Activated gamma-delta T cell treated with anti-CD3 and anti-CD28 coated beads, Interleukin-2, amount 50 U/mL, for 16 hours (primary cell): ENCODE measurements at places on chromosomes 7 and 10.
A peak's percentile ranks its signal among the peaks of the same experiment; 100 is the strongest.

DNA sequence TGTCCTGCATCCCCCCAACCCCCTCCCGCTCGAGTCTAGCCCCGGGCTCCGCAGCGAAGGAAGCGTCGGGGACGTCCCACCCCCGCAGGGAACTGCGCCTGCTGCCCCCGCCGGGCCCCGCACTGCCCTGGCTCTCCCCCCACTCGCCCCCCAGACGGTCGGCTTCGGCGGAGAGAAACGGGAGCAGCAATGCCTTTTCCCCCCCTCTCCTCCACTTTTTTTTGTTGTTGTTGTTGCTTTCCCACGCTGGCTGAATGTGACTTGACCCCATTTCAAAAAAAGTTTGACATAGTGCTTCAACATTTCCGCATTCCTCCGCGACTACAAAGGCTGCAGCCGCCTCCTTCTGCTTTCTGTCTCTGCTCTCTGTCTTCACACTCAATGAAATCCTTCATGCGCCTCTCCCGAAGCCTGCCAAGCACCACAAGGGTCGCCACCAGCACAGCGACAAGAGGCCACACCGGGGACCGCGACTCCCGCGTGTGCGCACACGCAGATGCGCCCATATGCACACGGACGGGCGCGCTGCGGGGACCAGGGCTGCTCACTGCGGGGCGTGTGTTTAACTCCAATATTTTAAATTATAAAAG, 1.0 kb downstream of the CDK6 start:
- peak; percentile 20 for DNase-seq

DNA sequence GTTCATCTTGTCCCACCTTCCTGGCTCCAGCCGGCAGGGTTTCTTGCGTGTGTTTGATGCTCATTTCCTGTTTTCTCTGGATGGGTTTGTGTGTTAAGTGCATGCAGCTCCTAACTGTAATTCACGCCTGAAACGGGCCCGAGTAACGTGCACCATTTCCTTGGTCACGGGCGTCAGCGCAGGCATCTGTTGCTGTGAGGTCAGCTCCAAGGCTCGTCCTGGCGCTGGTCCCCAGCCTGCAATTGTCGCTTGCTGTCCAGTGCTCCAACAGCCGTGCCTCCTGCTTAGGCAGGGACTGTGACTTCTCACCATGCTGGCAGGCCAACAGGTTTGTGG, 201.1 kb downstream of the GLRX3 start:
- DNase-seq, result no peak

DNA sequence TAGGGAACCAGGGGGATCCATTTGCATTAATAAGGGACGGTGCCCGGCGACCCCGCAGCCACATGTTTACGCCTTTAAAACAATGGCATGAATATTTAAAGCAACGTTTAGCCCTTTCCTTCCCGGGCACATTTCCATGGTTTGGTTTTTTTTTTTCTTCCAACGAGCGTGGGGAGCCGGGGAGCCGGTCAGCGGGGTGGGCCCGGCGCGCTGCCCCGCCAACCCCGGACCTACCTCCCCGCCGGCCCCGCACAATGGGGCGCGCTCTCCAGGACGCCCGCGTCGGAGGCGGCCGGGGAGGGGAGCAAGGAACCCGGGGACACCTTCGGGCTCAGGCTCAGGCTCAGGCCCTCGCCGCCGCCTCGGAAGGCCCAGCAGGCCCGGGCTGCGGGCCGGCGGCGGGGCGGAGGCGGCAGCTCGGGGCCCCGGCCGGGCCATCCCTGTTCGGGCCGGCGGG, 1.0 kb downstream of the SEPHS1 start:
- DNase-seq, result no peak

DNA sequence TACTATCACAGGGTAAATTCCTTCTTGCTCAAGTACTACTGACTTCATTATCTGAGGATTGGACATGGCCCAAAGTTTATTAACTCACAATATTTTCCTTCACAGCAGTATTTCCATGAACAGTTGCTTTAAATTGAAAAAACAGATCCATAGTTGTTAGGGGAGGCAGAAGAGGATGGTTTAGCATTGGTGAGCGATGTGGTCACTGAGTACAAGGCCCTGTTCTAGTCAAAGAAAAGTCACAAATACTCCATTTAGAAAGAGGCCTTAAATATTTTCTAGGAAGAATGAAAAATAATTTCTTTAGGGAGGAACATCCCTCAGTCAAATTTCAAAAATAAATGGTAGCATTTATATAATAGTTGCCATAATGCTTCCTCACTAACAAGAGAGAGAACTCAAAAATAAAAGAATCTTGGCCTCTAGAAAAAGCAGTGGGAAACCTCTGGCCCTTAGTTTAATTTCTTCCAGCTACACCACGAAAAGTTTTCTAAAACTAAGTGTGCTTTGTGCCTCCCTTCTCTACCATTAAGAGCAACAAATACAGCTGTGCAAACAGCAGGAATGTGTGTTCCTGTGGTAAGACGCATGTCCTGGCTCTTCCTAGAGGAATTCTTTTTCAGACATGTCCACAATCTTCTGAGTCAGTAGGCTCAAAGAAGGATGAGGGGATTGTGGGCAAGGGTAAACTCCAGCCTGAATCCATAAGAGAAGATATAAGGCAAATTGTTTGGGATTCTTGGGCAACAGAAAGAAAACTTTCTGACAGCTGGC, 105.7 kb downstream of the HOXA1 start:
- no peak for DNase-seq

DNA sequence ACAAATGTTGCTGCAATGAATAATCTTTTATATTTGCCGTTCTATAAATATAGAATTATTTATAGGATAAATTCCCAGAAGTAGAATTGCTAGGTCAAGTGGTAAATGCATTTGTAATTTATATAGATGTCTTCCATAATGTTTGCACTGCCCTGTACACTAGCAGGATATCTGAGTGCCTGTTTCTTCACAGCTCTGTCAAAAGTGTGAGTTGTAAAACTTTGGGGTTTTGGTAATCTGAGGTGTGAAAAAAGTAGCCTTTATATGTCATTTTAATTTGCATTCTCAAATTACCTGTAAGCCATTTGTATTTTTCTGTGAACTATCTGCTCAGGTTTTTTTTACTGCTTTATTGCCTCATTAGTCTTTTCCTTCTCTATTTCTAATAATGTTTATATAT, 271.2 kb downstream of the NEBL start:
- DNase-seq, result no peak

DNA sequence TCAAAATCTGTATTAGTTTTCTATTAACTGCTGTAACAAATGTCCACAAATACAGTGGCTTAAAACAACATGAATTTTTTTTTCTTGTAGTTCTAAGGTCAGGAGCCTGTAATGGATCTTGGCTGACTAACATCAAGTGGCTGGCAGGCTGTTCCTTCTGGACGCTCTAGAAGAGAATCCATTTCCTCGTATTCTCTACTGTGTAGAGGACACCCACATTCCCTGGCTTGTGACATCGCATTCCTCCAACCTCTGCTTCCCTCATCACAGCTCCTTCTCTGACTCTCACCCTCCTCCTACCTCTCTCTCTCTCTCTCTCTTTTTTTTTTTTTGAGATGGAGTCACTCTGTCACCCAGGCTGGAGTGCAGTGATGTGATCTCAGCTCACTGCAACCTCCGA, 4.8 kb upstream of the CALHM1 start:
- no peak for DNase-seq

DNA sequence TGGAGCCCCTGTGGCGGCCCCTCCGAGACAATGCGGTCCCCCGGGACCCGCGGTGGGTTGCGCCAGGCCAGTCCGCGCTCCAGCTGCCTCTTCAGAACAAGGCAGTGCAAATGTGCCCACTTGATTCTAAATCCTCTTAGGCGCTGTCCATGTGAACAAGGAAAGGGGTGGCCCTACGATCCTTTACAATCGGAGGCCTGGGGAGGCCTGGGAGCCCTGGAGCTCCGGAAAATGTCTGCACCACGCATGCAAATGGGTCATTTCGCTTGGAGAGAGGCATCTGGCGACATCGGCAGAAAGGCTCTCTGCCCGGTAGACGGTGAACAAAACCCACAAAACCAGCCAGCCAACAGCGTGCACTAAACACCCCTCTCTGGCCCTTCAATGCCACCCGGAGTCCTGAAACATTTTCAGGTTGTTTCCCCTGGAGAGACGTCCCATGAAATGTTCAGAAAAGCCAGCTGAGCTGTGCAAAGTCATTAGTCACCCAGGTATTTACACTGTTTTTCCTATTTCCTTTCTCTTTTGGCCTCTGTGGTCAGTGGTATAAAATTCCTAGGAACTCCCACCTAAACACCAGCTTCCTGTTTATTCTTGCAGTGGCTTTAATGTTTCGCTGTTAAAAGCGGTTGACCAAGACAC, 102.8 kb upstream of the ZNF438 start:
- peak; percentile 1 for DNase-seq

DNA sequence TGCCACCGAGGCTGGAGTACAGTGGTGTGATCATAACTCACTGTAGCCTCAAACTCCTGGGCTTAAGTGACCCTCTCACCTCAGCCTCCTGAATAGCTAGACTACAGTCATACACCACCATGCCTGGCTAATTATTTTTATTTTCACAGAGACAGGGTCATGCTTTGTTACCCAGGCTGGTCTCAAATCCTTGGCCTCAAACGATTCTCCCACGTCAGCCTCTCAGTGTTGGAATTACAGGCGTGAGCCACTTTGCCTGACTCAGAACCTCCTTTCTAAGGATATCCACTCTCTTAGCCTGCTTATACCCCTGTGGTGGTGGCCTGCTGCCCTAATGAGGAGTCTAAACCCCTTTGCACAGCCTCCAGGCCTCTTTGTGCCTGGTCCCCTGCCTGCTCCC, 4.2 kb upstream of the IGFBP1 start:
- no peak for DNase-seq

DNA sequence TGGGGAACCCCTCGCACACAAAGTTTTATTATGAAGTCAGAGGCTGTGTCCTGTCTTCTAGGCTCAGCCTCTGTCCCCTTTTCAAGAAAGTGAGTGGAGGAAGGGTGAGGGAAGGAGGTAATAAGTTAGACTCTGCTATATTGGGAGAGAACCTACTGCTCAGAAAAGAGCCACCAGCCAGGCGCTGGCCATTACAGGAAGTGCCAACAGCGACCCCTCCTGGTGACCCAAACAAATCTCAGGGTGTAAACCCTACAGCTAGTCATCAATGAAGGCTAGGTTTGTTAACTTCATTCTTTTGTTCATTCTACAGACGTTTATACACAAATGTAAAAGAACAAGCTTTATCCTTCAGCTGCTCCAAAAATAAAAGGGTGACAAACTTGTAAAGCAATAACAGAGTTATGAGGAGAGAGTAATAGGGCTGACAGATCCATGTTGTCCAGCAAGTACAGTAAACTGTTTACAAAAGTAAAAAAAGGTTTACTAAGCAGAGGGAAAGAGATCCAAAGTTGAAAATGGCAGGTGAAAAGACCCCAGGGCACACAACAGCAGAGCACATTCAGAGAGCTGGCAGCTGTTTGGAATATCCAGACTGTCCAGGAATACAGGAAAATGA, 82.7 kb downstream of the FAM204A start:
- no peak for DNase-seq

- no peak for DNase-seq
Measured at GRCh38 chr7:4074407-4074806, 607.7 kb upstream of the FOXK1 start.

DNA sequence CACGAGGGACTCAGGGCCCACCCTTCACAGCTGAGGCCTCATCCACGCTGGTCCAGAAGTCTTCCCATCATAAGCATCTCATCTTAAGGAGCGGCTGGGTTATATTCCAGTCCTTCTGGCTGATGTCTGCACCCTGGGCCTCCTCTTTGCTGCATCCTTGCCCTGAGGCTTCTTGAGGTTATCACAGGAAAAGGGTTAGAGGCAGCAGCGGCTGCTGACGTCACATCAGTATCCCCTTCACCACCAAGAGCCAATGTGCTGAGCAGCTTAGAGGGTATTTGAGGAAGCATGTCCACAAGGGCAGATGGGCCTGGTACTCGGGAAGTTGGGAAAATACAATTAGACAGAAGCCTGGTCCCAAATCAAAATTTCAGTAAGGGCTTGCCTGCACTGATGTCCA, 125.1 kb downstream of the PLXNA4 start:
- DNase-seq, result no peak
